ENCODE measurements at places on chromosomes 5 and 9. TPM values are rescaled to one million over a fixed set of nuclear protein-coding genes. Genes with fewer than 3 reads are reported as not detected.

The DMAC1 gene
- 49.3 TPM for total RNA-seq

The TESK1 gene
- 41.8 TPM for total RNA-seq

The MYOT gene
- 8.4 TPM for total RNA-seq

The RASEF gene
- 17.2 TPM for total RNA-seq

The PCDHA1 gene
- total RNA-seq: 0.32 TPM

The FAM169A gene
- 2.7 TPM for total RNA-seq

The SLCO6A1 gene
- not detected for total RNA-seq

Data from mucosa of descending colon (tissue), 3 donors.